HCT116 (cell line): ENCODE measurements at places on chromosomes 12 and 14.

DNA sequence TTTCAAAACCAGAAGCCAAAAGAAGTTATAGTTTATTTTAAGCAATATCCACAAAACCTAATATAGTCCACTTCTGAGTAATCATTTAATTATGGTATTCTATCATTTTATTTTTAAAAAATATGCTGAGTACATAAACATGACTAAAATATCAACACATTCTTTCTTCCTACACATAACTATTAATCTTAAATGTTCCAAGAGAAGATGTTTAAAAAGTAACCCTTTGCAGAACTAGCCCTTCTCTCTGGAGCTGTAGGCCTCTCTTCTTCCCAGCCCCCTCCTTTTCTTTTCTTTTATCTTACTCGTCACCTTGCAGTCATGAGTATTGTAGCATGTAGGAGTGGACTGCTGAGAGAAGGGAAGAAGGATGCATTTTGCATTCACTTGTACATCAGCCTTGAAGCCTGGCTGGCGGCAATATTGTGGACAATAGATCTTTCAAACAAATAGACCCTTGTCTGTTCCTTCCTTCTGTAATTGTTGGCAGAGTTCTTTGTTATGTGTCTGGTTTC is 941.9 kb downstream of the NRXN3 start:
- no peak for DNase-seq

DNA sequence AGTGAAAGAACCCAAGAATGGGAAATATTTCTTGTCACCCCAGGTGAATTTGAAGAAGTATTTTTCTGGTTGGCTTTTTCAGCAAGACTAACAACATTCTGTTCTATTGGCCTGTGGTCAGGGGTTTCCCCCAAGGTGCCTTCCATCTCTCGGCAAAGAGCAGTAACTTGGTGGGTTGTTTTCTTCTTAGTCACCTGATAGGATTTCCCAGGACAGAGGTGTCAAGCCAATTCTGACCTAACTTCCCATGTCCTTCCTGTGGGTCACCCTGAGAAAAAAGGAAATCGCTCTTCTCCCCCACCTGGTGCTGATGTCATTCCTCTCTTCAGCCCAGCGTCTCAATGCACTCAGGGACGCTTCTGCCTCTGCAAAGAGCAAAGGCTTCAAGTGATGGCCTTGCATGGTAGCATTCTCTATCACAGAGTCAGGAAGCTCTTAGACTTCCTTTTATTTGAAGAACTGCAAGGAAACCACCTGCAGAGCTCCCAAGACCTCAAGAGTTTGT is 16.1 kb upstream of the IFNG start:
- no peak for DNase-seq

DNA sequence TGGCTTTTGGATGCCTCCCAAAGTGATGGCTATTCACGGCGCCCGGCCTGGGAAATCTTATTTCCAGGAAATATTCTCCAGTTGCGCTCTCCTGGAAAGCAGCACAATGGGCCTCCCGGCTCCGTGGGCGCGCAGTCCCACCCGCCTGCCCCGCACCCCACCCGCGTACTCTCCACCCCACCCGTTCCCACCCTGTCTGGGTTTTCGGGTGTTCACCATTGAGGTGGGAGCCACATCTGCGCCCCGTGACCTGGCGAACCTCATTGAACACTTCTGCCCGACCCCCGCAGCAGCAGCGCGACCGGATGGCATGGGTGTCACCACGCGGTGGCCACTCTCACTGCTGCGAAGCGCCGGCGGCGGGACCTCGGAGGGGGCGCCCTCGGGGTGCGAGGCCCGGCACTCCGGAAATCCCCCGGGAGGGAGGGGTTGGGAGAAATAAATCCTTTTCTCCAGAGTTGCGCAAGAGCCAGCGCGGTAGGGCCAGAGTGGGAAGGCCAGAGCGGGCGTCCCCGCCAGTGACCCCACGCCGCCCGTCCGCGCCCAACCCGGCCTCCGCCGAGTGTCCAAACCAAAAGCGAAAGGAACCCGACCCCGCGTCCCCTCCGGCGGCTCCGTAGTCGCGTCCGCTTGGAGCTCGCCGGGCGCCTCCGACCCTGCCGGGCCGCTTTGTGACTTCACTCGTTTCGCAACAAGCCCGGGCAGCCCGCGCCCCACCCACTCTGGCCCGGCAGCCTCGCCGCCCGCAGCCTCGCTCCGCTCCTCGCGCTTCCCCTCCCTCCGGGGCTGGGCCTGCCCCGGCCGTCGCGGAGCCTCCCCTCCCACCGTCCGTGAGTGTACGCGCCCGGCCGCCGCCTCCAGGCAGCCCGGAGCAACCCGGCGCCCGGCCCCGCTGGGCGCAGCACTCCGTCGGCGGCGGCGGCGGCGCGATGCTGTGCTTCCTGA is at the start of gene DRAM1:
Gene DRAM1, plus strand, starts transcription at position 720 of the 945 bp plus-strand sequence. Its CDS starts 210 bp downstream, at position 930.
- peak; percentile 56 for DNase-seq

DNA sequence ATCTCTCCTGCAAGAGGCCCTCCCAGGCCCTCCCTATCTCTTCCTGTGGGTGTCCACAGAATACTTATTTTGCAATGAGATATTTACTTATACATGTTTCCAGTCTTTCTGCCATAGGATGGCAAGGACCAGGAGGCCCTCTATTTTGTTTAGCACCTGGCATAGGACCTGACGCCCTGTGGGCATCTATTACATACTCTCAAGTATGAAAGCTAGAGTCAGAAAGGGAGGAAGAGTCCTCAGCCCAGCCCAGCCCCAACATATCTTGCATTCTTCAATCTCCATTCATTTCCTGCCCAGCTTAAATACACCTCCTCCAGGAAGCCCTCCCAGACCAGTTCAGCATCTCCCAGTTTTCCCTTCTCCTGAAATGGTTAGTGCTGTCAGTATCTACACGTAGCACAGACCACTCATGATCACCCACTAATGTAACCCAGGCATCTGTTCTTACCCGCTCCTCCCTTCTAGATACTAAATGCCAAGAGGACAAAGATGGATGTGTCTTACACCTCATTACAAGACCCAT is 7.4 kb downstream of the FOXN4 start:
- no peak for DNase-seq

DNA sequence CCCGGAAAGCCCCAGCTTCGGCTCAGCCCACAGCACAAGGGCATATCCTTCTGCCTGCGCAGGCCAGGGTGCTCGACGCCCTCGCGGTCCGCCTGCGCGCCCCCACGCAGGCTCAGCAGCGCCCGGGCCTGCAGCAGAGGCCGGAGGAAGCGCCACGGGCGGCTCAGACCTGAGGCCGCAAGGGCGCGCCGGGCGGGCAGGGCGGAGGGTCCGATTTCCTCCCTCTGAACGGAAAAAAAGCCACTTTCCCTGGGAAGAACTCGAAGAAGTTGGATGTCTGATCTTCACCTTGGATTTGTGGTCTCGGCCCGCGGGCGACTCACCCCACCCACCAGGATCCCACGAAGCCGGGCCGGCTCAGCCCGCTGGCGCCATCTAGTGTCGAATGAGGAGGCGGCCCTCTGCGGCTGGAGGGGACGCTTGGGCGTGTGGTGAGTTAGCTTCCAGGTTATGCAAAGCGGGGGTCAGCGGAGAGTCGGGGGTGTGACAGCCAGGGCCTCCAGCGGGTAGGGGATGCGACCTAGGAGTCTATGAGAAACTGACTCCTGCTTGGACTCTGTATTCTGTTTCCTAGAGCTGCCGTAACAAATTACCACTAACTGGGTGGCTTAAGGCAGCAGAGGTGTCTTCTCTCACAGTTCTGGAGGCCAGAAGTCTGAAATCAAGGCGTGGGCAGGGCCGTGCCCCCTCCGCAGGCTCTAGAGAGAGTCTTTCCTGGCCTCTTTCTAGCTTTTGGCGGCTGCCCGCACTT is 40.0 kb upstream of the SRSF5 start:
- no peak for DNase-seq

DNA sequence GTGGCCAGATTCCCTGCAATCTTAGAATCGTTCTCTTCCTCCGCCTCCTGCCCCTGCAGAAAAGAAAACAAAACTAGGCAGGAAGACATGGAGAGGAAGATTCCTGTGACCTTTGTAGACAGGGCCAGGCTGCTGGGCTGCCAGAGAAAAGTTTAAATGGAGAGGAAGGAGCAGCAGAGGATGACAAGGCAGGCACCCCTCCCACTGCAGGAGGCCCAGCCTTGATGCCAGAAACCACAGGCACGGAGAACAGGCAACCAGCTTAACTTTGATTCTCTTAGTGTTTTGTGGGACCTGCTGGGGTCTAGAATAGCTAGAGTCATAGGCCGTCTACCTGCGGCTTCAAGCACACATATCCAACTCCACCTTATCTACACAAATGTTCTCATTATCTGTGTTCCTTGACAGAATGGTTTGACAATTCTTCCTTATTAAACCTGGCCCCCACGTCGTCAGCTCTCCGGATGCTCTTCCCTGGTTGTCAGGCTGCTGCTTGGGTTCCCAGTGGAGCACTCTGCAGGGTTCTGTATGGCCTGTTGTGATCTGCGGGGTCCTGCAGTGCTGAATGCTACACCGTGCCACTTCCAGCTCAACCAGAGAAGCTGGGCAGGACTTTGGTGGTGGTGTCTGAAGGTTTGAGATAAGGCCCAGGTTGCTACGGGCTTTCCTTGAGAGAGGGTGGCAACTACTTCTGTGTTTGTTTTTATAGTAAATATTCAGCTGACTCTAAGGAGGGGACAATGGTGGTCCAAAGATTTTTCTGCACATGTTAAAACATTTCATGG is 609.5 kb downstream of the AACS start:
- no peak for DNase-seq

DNA sequence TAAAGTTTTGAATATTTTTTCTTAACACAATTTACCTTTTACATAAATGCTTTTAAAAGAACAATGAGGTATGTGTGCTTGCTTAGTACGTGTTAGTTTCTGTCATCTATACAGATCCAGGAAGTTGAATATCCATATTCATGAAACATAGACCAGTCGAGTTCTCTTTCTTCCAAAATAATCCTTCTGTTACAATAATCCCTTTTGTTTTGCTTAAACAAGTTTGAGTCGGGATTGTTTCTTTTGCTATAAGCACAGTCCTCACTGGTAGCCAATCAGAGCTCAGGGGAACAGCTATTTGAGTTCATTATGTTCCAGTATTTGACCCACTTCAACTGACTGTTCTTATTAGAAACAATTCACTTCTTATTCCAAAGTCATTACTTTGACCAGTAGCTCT is 214.7 kb upstream of the FLRT2 start:
- no peak for DNase-seq

DNA sequence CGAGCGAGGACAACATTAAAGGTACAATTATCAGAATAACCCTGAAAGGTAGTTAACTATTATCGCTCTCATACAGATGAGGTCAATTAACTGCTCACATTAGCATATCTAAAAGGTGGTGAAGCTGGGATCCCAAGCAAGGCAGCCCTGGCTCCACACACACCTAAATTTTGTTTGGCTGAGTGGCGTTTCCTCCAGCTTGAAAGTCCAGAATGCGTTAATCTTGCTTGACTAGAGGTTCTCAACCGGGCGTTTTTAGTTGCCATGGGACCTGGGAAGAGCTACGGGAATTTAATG is 531 bp downstream of the DLGAP5 start:
- no peak for DNase-seq

DNA sequence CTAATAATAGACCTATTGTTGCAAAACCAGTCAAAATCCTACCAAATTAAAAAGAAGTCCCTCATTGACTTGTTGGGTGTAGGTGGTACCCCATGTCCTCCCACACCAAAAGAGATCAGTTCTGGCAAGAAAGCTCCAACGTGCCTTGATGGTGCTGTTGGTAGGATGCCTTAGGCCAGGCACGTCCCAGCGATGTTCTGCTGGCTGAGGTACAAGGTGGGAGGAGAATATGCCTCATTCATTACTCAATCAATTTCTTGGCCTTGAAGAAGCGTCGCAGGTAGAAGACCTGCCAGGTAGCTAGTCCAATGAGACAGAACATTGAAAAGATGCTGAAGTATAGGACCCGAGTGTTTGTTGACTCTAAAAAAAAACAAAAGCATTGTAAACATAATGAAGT is 7.8 kb upstream of the NEK9 start:
- DNase-seq, result no peak

- no peak for DNase-seq
These were observed 5.1 kb downstream of the ANKRD52 start for GRCh38 chr12:56253091-56253490.

DNA sequence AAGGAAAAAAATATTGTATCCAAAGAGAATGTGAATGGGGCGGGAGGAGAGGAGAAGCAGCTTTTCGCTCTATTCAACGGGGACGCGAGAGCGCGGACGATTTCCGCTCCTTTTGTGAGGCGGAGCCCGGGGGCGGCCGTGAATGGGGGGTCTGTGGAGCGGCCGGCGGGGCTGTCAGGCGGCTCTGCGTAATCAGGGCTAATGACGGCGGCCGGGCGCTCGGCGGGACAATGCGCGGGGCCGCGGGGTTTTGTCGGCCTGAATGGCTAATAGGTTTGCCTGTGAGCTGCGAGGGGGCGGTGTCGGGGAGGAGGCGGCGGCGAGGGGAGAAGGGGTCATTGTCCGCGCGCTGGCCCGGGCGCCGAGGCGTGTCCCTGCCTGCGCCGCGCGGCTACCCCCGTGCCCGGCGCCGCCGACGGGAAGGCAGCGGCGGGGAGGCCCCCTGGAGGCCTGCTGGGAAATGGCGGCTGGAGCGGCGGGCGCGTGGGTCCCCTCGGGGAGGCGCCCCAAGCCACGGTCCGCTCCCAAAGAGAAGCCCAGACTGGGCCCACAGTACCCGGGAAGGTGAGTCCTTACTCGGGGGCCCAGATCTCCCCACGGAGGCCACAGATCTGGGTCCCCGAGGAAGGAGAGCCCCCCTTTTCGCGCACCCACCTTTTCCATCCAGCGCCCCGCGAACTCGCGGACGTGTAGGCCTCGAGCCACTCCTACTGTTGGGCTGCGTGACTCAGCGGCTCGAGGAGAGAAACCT is 6.0 kb downstream of the SIX6 start:
- DNase-seq, result no peak

GRCh38 chr14:36767603-36768281 is 106.1 kb downstream of the PAX9 start:
- DNase-seq, result no peak

- DNase-seq, result no peak
These were observed 1.9 kb downstream of the FAM222A start for GRCh38 chr12:109715310-109716091.

- DNase-seq, result no peak
These were observed 7.5 kb downstream of the CCDC88C start for GRCh38 chr14:91409928-91410718.

- no peak for DNase-seq
These were observed 479.8 kb downstream of the ZFP36L1 start for GRCh38 chr14:68312884-68313610.

- no peak for DNase-seq
These were observed 65.8 kb upstream of the PPP2R5C start for GRCh38 chr14:101695659-101696058.

- no peak for DNase-seq
These were observed 64.8 kb upstream of the OVCH1 start for GRCh38 chr12:29562110-29562804.

GRCh38 chr14:59221568-59221967 is 33.1 kb downstream of the DAAM1 start:
- no peak for DNase-seq
